Fibroblast of villous mesenchyme (primary cell): ENCODE measurements at places on chromosomes 12 and 14. TPM values are rescaled to one million over a fixed set of nuclear protein-coding genes. Genes with fewer than 3 reads are reported as not detected.

GRCh38 chr12:101209319-101210302 is at the start of gene SLC5A8:
SLC5A8 (minus strand) TSS chr12:101210238; CDS start chr12:101209848, 390 bp downstream.
- DNase-seq: no peak

DNA sequence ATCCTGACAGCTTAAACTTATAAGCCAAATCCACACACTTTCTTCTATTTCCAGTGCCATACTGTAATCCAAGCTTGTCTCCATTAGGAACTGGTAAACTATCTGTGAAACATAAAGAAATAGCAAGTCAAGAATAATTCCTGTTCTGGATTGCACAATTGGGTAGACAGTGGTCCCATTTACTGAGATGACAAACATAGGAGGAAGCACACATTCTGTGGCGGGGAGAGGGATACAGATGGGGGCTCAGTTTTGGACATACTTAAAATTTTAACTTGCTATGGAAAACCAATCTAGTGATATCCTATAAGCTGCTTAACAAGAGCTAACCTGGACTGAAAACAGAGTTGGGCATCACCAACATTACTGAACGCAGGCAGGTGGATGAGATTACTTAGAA is 16.3 kb downstream of the MAP4K5 start:
- no peak for DNase-seq

FZD10 gene
- not detected in 2 replicates for total RNA-seq

- DNase-seq: peak; percentile 60
Observed at GRCh38 chr14:93103392-93104080, 12.2 kb downstream of the ITPK1 start.

GRCh38 chr12:55685671-55686070 is 22.0 kb downstream of the ITGA7 start:
- no peak for DNase-seq

- no peak for DNase-seq
Observed at GRCh38 chr12:43060742-43061141, 471.2 kb upstream of the PRICKLE1 start.

- DNase-seq: no peak
Observed at GRCh38 chr14:102530828-102531478, 21.4 kb upstream of the ANKRD9 start.

GPR84 gene
- not detected in 2 replicates for total RNA-seq

DNA sequence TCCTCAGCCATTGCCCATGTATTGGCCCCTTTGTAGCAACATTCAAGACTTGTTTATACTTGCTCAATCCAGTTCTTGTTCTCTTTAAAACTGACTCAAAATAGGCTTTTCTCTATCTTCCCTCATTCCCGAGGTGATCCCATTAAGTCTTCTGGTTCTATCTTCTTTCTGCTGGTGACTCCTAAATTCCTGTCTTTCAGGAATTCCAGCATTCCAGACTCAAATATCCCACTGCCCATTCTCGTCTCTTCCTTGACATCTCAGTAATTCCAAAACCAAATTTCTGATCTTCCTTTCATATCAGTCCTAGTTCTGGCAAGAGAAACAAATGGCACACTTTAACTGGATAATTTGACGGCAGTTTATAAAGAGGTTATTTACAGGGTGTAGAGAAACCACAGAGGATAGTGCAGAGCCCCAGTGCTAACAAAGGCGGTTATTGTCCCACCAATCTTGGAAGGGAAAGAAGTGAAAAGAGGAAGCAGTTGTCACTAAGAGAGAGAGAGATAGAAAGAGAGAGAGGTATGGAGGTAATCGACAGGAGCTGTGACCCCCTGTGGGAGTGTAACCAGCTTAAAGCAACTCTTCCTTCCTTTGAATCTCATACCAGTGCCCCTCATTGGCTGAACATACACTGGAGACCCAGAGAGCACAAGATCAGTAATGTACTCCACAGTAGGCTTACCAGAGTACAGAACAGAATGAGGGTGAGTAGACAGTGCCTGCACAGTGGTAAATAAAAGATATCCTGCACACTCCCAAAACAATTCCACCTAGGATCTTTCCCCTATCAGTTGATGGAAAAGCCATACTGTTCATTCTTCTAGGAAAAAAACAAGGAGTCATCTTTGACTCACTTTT is 177.6 kb upstream of the LMNTD1 start:
- no peak for DNase-seq

PABPN1 gene
- 51.2 and 75.1 TPM in 2 replicates for total RNA-seq

GRCh38 chr14:24441904-24442239 is 704 bp downstream of the SDR39U1 start:
- DNase-seq: no peak

GRCh38 chr12:57237596-57237931 is 8.1 kb downstream of the SHMT2 start:
- no peak for DNase-seq

DNA sequence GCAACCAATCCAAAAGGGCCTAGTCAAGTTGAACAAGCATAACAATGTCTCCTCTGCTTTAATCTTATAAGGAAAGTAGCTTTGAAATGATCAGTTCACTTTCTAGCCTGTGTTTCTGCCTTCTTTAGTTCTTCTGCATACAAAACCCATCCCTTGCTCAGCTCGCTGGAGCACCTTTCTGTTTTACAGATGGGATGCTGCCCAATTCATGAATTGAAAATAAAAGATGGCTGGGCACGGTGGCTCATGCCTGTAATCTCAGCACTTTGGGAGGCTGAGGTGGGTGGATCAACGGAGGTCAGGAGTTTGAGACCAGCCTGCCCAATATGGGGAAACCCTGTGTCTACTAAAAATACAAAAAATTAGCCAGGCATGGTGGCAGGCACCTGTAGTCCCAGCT is 4.5 kb upstream of the RFC5 start:
- no peak for DNase-seq

OVCH1 gene
- under 0.01 TPM in 2 replicates for total RNA-seq

GRCh38 chr14:85090681-85091080 is 439.3 kb upstream of the FLRT2 start:
- DNase-seq: no peak

- no peak for DNase-seq
Observed at GRCh38 chr14:74575507-74575906, 36.5 kb downstream of the LTBP2 start.

GRCh38 chr12:49070971-49071370 is 1.2 kb upstream of the RHEBL1 start:
- no peak for DNase-seq

- DNase-seq: no peak
Observed at GRCh38 chr14:36684946-36685345, 23.3 kb downstream of the PAX9 start.

- no peak for DNase-seq
Observed at GRCh38 chr12:1443421-1444141, 150.8 kb downstream of the FBXL14 start.
